Stimulated activated CD4-positive, alpha-beta T cell treated with anti-CD3 and anti-CD28 coated beads, Interleukin-1b, Interleukin-23, amount 100 ng/mL, for 1 hour (primary cell): ENCODE measurements at places on chromosomes 5 and 9.

DNA sequence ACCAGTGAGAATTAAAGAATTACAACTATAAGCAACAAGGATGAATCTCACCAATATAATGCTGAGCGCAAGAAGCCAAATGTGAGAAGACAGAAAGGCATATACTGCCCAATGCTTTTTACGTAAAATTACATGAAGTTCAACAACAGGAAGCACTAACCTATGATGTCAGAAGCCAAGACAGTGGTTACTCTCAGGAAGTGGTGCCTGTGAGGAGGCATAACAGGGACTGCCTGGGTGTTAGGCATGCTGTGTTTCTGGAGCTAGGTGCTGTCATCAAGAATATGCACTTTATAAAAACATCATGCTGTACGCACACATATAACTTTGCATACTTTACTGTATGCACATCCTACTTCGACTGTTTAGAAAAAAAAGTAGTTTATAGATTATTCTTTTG, 30.1 kb downstream of the FRMD3 start:
- DNase-seq = no peak

GRCh38 chr5:123549256-123549904, 37.4 kb downstream of the CSNK1G3 start:
- DNase-seq = no peak

- DNase-seq = no peak
Measured at GRCh38 chr5:140073296-140073695, 30.2 kb upstream of the NRG2 start.

- DNase-seq = no peak
Measured at GRCh38 chr9:2055203-2055658, 40.1 kb downstream of the SMARCA2 start.

DNA sequence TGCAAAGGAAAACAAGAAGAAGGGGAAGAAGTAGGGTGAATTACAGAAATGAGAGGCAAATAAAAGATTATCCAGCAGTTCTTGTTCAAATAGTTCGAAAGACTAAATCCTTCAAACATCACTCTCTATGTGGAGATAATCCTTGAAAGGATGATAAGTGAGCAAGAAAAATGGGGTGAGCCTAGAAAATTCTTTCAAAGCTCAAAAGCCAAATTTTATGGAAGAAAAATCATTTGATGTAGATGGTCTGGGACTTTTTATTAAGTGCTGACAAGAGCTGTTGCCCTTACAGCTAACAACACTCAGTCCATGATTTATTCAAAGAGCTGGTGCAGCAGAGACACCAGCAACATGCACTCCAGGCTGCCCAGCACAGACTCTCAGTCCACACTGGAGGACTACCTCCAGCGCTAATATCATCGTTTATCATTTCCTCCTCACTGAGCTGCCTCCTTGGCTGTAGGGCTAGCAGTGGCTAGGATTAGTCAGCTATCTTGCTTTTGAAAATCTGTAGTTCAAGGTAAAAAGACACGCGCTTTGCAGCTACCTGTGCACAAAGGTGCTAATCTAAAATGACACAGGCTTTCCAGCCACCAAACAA, 264.8 kb upstream of the KIF2A start:
- DNase-seq = no peak

- DNase-seq = no peak
Measured at GRCh38 chr5:119631660-119632059, 2.3 kb downstream of the FAM170A start.

- no peak for DNase-seq
Measured at GRCh38 chr5:142106061-142106460, 2.5 kb upstream of the NDFIP1 start.

- DNase-seq = no peak
Measured at GRCh38 chr5:154227090-154227489, 36.6 kb downstream of the GALNT10 start.

GRCh38 chr9:98383758-98384157, 128.3 kb upstream of the TBC1D2 start:
- no peak for DNase-seq

GRCh38 chr5:161547738-161548486, 1.4 kb upstream of the GABRB2 start:
- DNase-seq = no peak
